ENCODE measurements at places on chromosomes 7 and 10.

DNA sequence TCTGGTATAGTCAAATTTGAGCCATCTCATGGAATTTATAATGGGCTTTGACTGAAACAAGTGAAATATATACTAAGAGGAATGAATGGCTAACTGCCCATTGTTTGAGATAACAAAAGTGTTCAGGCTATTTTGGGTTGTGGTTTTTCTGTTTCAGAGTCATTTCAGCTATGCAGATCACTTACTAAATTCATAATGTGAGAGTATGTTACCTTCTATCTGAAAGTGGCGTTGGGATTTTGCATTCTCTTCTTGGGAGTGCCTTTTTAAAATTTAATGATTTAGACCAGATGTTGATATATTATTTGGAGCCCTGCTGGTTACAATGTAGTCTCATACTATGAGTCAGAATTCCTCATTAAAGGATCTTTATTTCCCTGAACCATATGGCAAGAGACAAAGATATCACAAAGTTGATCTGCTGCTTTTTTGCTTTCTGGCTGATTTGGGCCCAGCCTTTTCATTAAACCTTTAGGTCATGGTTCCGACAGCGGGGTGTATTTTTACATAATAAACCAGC lies 10.4 kb downstream of the VCL start:
- no peak for DNase-seq

GRCh38 chr7:16616542-16616941 lies 29.0 kb downstream of the ANKMY2 start:
- DNase-seq, result no peak

DNA sequence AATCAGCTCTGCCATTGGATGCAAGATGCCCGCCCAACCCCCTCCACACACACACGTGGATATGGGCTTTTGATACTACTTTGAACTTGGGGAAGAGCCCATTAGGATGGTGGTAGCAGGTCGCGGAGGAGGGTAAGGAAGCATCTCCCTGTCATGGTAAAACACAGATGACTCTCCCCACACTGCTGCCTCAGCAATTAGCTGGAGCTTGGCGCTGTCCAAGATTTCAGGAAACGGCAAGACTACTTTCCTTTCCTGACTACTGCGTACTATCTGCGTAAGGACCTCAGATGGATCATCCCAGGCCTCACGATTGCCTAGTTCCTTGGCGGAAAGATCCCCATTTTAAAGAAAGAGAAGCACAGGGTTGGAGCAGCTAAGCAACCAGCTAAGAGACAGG lies 134.3 kb downstream of the C10orf90 start:
- DNase-seq, result no peak

DNA sequence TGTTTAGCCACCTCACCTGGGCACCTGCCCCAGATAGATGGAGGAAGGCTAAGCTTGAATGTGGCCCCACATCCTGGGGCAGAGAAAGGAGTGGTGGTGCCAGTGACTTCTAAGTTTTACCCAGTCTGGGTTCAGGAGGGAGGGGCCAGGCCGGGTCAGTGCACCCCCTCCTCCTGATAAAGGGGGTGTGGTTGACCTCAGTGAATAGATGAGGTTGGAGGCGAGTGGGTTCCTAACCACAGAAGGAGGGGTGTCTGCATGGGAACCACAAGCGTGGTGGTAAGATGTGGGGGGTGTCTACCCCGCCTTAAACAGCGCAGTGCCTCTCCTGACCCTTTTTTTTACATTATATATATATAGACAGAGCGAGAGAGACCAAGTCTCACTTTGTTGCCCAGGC lies 105.3 kb upstream of the KCTD7 start:
- no peak for DNase-seq

DNA sequence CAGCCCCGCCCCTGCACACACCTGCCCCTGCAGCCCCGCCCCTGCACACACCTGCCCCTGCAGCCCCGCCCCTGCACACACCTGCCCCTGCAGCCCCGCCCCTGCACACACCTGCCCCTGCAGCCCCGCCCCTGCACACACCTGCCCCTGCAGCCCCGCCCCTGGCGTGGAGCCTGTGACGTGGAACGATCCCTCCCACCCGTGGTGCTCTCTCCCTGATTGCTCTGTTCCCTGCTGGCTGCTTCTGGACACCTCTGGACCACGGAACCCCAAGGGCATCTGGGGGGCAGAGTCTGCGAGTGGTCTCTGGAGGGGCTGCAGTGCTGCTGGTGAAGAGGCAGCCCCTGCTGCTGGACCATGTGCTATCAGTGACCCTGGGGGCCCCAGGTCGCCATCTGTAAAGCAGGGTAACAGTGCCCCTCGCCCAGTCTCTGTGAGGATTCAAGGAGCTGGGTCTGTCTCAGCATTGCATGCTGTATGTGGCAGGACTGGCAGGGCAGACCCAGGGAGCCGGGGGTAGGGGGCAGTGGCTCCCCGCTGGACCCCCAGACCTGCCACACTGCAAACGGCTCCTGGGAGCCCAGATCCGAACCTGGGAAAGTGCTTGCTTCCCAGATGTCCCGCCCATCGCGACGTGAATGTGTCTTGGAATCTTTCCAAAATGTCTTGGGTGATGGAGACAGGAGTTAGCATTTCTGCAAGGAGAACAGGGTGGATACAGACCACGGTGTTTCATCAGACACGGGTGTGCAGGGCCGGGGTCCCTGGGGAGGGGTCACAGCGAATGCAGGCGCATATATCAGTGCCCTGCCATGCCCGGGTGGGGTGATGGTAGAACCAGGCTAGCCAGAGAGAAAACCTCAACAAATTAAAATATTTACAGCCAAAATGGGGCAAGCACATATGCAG lies 27.9 kb upstream of the NKX6-2 start:
- DNase-seq, result no peak

DNA sequence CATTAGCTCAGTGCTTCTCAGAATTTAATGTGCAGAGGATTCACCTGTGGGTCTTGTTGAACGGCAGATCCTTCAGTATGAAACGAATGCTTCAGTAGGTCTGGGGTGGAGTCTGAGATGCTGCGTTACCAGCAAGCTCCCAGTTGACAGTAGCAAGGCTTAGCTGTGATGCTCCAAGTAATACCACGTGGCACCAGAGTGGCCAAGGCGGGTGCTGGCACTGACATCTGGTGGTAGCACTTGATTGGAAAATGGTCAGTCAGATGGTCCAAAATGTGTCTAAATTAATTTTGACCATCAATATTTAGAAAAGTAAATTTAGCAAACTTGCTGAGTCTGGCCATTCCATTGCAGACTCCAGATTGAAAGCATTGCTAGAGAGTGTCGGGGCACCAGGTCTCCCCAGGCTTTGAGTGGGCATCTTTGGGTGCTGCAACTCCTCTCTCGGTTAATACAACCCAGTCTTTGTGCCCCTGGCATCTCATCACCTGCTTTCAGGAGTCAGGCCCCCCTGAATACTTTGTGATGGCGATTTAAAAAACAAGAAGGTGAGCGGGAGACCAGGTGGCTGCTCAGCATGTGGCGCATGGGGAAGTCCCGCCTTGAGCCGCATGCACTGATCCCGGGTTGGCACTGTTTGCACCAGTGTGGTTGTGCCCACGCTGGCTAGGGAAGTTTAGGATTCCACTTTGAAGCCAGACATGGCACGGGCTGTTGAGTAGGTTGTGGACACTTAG lies 130.1 kb downstream of the NT5C2 start:
- DNase-seq, result no peak

DNA sequence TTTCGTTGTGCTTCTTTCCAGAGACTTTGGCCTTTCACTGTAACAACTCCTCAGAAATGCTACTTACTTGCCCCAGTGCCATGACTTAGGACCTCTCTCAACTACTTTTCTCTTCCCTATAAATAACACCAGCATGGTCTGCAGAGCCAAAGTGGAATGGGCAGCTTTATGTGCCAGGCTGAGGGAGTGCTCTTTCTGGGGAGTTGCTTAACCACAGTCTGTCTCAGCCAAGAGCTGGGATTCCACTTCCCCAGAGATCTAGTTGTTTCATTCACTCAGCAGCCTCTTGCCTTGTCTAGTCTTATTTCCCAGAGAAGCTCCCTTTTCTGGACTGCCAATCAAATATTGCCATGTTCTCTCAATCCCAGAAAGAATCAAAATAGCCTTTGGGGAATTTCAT lies 912.2 kb downstream of the GRID1 start:
- no peak for DNase-seq

- no peak for DNase-seq
Observed at GRCh38 chr10:70742537-70743429, 42.4 kb downstream of the TBATA start.

DNA sequence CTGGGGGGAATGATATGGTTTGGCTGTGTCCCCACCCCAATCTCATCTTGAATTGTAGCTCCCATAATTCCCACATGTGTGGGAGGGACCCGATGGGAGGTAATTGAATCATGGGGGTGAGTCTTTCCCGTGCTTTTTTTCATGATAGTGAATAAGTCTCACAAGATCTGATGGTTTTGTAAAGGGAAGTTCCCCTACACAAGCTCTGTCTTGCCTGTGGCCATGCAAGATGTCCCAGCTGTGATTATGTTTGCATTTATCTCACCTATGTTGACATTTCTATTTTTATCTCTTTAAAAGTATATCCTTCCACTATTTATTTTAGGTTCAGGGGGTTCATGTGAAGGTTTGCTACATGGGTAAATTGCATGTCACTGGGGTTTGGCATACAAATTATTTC lies 323.9 kb upstream of the GLI3 start:
- DNase-seq, result no peak

GRCh38 chr10:86959737-86960002 lies 1.3 kb downstream of the SNCG start:
- no peak for DNase-seq

GRCh38 chr10:45080331-45080730 lies 79.6 kb downstream of the ZNF22 start:
- DNase-seq, result no peak

DNA sequence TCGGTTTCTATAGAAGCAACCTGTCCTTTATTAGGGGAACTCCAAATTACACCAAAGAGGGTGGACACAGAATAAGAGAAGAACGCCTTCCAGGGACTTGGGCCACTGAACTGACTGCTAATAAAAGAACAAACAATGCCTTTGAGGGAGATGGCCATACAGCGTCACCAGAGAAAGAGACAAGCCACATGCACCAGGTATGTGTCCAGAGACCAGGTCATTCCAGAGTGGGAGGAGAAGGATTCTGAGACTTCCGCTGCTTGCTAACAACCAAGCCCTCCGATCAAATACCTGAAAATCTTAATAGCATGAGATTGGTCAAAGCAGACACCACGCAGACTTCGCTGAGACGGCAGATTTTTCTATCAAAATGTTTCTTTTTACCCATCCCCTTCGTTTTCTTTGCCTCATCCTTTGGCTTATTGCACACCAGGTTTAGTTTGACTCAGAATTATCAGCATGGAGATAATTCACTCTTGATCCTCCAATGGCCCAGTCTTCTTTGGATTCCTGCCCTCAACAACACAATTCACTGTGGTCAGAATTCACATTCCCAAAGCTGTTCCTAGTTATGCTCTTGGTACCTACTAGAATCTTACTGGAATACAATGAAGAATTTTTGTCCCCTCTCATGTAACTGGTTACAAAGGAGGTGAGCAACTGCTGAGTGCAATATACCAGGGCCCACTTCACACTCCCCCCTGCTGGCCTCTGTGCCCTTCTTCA lies 87.4 kb upstream of the DDC start:
- DNase-seq, result no peak

DNA sequence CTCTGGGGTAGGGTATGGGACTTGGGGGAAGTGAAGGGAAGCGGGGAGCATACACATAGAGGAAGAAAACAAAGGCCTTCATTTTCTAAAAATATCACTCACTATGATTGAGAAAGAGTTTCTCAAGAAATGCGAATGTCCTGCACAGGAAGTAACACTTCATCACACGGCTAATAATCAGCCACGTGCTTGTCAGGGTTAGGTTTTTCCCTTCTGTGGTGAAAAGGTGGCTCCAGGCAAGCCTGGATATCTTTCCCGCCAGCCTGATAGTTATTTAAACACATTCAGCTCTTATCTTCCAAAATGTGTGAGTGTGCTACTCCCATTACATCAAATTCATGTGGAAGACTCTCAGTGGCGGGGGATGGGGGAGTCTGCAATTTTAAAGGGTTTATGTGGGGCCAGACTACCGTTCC lies 166.4 kb upstream of the ADO start:
- DNase-seq, result no peak

DNA sequence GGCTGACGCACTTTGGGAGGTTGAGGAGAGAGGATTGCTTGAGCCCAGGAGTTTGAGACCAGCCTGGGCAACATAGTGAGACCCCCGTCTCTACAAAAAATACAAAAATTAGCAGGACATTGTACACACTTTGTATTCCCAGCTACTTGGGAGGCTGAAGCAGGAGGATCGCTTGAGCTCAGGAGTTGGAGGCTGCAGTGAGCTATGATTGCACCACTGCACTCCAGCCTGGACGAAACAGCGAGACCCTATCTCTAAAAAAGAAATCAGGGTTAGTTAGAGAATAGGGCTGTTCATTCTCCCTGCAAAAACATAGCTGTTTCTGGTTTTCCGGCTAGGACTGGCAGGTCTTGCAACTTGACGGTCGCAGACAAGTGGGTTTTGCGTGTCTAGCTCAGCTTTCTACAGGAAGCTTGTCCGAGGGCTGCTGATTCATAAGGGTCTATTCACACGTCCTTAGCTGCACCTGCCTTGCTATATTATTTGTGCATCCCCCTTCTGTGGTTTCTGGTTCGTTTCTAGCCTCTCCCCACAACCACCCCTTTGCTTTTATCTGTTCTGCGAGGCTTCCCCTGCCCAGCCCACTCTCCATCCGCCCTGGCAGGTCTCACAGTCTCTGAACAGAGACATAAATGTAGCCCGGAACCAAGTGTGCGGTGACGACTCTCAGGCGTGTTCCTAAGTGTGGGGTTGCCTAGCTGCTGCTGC lies 10.7 kb downstream of the AMZ1 start:
- DNase-seq, result no peak

GRCh38 chr7:2049782-2050510 lies 182.8 kb downstream of the MAD1L1 start:
- no peak for DNase-seq

DNA sequence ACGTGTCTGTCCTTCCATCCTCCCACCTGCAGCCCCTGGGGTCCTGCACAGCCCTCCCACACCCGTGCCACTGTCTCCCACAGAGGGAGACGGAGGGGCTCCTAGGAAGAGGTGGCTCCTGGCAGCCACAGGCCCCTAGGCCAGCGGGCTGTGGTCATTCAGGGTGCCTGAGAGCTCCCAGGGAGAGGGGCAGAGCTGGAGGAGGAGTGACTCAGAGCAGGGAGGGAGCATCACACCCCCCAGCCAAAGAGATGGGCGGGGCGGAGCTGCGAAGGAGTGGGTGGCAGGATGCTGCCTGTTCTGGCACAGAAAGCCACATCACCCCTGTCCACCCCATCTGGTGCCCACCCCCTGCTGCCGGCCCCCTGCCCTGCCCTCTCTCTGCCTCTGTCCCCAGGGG lies 50.5 kb downstream of the STK32C start:
- no peak for DNase-seq

- no peak for DNase-seq
Observed at GRCh38 chr10:108749042-108749441, 1174.3 kb downstream of the XPNPEP1 start.

GRCh38 chr7:37894671-37895070 lies 21.9 kb downstream of the SFRP4 start:
- no peak for DNase-seq

- DNase-seq, result no peak
Observed at GRCh38 chr10:31929261-31930022, 811 bp upstream of the ARHGAP12 start.

- DNase-seq, result no peak
Observed at GRCh38 chr7:83946801-83947200, 247.8 kb downstream of the SEMA3A start.

All from HCT116 (cell line).